Sciatic nerve (tissue), 2 donors: ENCODE measurements at places on chromosomes 16 and 17. TPM values are rescaled to one million over a fixed set of nuclear protein-coding genes. Genes with fewer than 3 reads are reported as not detected.

GRCh38 chr16:60091071-60091470 is 1357.0 kb upstream of the GOT2 start:
- DNase-seq, result no peak

DNA sequence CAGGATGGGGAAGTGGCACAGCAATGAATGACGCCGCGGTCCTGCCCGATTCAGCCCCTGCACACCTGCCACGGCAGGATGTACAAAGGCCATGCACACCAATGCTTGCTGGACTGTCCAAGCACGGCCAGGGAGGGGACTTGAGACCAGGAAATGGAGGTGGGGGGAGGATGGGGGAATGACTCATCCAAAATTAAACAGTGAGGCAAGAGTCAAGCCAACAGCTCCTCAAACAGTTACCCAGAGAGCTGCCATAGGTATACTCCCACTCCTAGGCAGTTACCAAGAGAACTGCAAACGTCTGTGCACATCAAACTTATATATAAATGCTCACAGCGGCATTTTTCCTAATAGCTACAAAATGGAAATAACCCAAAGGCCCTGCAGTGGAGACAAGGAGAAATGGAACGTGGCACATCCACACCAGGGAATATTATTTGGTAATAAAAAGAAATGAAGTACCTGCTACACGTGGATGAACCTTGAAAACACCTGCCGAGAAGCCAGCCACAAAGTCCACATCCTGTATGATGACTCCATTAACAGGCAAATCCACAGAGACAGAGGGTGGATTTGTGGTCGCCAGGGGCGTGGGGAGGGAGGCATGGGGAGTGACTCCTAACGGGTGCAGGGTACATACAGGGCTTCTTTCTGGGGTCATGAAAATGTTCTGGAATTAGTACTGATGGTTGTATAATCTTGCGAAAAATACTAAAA is 54.1 kb downstream of the VAC14 start:
- no peak for DNase-seq

- peak; percentile 15 for DNase-seq
Measured at GRCh38 chr17:7138800-7139381, 24.3 kb upstream of the ASGR2 start.

DNA sequence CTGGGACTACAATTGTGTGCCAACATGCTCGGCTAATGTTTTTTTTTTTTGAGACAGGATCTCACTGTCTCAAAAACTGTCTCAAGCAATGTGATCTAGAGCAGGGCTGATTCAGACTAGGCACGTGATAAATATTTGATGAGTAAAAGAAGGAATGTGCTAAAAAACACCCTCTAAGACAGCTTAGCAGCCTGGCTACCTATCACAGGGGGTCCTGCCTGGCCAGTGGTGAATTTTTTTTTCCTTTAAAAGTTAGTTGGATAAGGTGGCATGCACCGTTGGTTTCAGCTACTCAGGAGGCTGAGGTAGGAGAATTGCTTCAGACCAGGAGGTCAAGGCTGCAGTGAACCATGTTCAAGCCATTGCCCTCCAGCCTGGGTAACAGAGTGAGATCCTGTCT is 14.8 kb upstream of the GPATCH8 start:
- DNase-seq, result no peak

GRCh38 chr17:66915204-66915611 is 49.3 kb upstream of the CACNG4 start:
- DNase-seq, result no peak

GRCh38 chr16:53048139-53048915 is 4.4 kb downstream of the CHD9NB start:
- DNase-seq, result no peak

- DNase-seq, result no peak
Measured at GRCh38 chr16:73315645-73316044, 267.7 kb upstream of the ZFHX3 start.

DNA sequence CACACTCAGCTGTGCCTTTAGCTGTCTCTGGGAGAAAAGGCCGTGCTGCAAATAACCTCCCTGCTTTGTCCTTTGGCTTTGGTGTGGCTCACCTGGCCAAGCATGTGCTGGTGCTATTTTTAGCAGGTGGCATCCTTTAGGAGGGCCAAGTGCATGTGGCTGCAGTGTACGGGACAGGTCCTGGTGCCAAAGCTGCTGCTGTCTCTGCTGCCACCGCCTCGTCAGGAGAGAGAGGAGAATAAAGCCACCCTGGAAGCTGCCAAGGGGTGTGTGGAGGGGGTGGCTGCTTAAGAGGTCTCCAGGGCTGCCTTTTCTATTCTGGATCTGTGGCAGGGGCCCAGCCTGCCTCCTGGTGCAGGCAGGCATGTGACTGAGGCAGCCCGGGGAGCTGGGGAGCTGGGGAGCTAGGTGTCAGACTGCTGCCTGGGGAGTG is 6.2 kb downstream of the AKAP1 start:
- no peak for DNase-seq

DNA sequence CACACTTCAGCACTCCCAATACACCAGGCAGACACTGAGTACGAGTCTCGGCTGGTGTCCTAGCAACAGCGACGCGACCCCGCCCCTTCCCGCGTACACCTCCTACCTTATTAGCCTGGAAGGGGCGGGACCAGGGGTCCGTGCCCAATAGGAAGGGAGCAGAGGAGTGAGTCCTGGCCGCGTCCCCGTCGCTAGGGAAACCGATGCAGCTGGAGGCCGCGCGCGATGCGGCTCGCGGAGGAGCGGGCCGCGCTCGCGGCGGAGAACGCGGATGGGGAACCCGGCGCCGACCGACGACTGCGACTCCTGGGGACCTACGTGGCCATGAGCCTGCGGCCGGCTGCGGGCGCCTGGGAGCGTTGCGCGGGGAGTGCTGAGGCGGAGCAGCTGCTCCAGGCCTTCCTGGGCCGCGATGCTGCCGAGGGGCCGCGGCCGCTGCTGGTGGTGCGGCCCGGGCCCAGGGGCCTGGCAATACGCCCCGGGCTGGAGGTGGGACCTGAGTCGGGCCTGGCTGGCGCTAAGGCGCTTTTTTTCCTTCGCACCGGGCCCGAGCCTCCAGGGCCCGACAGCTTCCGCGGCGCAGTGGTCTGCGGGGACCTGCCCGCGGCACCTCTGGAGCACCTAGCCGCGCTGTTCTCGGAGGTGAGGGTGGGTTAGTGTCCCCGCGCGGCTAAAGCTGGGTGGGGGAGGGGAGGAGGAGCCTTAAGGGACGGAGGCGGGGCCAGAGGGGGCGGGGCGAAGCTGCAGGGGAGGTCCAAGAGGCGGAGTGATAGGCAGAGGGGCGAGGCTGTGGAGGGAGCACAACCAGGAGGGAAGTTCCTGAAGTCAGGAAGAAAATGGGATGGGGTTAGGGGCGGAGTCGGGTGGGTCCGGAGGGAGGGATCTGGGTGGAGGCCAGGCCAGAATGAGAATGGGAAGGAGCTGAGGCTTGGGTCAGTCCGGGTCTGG is at the start of gene DNAH9:
DNAH9 (plus strand) TSS at position 197 of the 948 bp plus-strand sequence; CDS start at position 226, 29 bp downstream.
- DNase-seq, result peak; percentile 96

GRCh38 chr16:70441406-70441990 is 2.6 kb upstream of the ST3GAL2 start:
- DNase-seq, result no peak

- DNase-seq, result no peak
Measured at GRCh38 chr17:29707212-29707571, 84.5 kb upstream of the CORO6 start.

GRCh38 chr16:25493136-25493811 is 198.5 kb upstream of the HS3ST4 start:
- no peak for DNase-seq

DNA sequence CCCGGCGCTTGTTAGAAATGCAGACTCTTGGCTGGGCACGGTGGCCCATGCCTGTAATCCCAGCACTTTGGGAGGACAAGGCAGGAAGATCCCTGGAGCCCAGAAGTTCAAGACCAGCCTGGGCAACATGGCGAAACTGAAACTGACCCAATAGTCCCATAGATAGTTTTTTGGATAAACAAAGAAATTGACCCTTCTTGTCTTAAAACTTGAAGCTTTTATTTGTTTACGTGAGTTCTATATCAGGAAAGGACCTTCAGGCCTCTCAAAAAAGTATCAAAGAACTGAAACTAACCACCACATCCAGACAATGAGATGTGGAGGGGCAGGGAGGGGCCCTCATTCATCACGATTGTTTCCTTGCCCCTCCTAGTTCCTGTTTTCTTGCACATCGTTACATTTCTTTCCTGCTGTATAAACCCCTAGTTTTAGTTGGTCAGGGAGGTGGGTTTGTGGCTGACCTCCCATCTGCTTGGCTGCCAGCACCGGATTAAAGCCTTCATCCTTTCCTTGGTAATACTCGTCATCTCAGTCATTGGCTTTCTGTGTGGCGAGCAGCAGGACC is 29.9 kb upstream of the PRM1 start:
- DNase-seq, result no peak

DNA sequence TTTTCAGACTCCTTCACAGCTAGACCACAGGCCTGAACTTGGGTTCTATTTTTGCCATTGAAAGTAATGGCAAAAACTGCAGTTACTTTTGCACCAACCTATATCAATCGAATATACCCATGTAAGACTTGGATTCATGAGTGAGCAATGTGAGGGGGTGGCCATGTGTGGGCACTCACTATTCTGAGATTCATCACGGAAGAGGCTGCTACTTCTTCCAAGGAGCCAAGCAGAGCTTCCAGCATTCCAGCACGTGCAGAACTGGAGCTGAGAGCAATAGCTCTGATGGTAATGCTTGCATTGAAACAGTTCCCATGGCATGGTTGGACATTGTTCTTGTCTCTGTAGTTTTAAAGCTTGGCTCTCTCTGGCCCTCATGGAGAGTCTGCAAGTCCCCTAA is 327.6 kb downstream of the CA10 start:
- DNase-seq, result no peak

- no peak for DNase-seq
Measured at GRCh38 chr17:43442711-43443110, 41.1 kb upstream of the DHX8 start.

DNA sequence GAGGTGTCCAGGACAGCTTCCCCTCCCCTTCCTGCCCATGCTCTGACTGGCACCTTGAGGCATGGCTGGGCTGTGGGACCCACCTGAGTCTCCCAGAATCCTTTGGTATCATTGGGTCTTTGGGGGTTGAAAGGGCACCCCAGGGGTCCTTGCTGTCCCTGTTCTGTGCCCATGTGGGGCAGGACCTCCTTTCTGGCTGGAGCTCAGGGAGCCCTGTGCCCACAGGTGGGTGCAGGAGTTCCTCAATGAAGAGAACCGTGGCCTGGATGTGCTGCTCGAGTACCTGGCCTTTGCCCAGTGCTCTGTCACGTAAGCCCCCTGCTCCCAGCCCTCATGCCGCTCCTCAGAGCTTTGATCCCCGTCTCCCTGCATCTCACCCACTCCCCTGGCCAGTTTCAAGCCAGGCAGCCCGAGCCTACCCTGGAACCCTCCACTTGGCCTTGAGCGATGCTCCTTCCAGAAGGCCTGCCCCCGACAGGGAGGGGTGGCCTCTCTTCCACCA is 11.8 kb downstream of the FMNL1 start:
- DNase-seq, result no peak

DNA sequence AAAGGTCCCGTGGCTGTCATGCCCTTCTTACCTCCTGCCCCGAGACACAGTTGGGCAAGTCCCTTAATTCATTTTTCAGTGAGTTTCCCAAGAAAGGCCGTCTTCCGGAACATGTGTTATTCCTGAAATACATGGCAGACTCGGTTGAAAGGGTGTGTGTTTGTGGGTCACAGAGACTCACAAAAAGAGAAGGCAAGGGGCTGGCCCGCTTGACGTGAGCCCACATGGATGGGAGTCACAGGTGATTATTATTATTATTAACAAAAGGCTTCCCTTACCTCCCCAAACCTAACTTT is 34.1 kb upstream of the CCR7 start:
- DNase-seq, result no peak

- no peak for DNase-seq
Measured at GRCh38 chr17:68560966-68561720, 40.0 kb downstream of the FAM20A start.

Gene TLCD1
- total RNA-seq, result 3.1 TPM

Gene KRT23
- 0.53 TPM for total RNA-seq

Gene SEPTIN12
- total RNA-seq, result not detected

Gene CTRB2
- total RNA-seq, result 7.3 TPM

Gene ADAD2
- total RNA-seq, result not detected

Gene KRT20
- total RNA-seq, result not detected

Gene CFAP97D1
- total RNA-seq, result not detected

Gene MT1M
- 6.7 TPM for total RNA-seq

Gene TBC1D3B
- 8.9 TPM for total RNA-seq

Gene MMP28
- total RNA-seq, result 61.5 TPM

Gene TM4SF5
- total RNA-seq, result not detected

Gene EPX
- total RNA-seq, result not detected
